Dermis microvascular lymphatic vessel endothelial cell (primary cell): ENCODE measurements at places on chromosomes 12 and 14. TPM values are rescaled to one million over a fixed set of nuclear protein-coding genes. Genes with fewer than 3 reads are reported as not detected.

DNA sequence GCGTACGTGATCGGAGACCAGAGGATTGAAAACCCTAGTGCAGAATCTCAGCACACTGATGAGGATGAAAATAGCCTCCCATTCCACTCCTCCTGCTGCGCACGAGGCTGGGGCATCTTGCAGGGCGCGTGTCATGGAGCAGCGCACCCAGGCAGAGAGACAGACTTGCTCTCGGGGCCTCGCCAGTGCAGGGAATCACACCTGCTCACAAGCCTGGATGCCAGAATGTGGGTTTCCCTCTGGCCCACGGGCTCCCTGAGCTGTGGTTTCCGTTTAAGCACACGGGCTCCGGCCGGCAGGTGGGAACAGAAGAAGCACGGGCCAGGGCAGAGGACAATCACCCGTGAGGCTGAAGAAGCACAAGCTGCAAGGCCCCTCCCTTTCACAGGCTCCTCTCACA, 2.0 kb downstream of the FGF6 start:
- DNase-seq: no peak

GRCh38 chr12:97943359-97943758, 480.8 kb downstream of the RMST start:
- no peak for DNase-seq

The PLEK2 gene
- 0.51 and 5.5 TPM in 2 replicates for total RNA-seq

The TBX3 gene
- 0.89 and 1.4 TPM in 2 replicates for total RNA-seq
